ENCODE measurements at places on chromosomes 1 and 21. TPM values are rescaled to one million over a fixed set of nuclear protein-coding genes. Genes with fewer than 3 reads are reported as not detected.

The UBL4B gene
- not detected for total RNA-seq

The LAD1 gene
- total RNA-seq = 8.4 TPM

The FLG2 gene
- not detected for total RNA-seq

The SPTA1 gene
- 1.8 TPM for total RNA-seq

The POU3F1 gene
- total RNA-seq = 0.30 TPM

The KCNK1 gene
- total RNA-seq = 1.8 TPM

The MAEL gene
- total RNA-seq = 0.11 TPM

GRCh38 chr1:241639623-241640148, 483 bp downstream of the CHML start:
- H3K4me3 ChIP-seq = peak overlapping the region; percentile 91
- peak; percentile 27 for DNase-seq
- peaks cover 10% of the 10 kb centered on the region for H3K4me1 ChIP-seq
- H3K36me3 ChIP-seq = no peaks in the 10 kb centered on the region

DNA sequence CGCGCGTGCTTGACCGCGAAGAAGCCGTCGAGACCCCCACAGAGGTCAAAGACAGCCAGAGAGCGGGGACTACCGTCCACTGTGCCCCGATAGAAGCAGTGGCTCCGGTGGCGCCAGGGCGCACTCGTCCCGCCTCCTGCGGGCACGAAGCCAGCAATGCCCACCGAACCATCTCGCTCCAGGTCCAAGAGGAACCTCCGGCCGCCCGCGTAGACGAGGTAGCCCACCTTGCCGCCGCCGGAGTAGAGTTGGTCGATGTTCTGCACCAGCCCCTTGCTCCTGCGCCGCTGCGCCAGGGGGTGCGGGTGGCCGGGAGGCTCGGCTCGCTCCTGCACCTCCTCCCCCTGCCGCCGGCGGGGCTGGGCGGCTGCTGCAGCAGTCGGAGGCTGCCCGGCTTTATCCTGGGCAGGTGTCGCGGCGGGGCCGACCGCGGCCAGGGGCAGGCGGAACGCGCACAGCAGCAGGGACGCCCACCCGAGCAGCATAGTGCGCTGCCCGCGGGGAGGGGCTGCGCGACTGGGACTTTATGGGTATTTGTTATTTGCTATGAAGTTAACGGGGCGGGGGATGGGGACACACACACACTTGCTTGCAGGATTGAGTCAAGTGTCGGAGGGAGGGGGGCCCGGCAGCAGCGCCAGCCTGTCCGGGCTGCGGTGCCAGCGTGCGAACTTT, 844 bp downstream of the ADAMTS5 start:
- H3K36me3 ChIP-seq = no peaks in the 10 kb centered on the region
- H3K27ac ChIP-seq = no peak overlapping the region
- peaks cover 77% of the 10 kb centered on the region for H3K27me3 ChIP-seq
- DNase-seq = no peak
- H3K4me1 ChIP-seq = no peaks in the 10 kb centered on the region

- DNase-seq = no peak
- H3K4me1 ChIP-seq = no peaks in the 10 kb centered on the region
- no peak overlapping the region for H3K4me3 ChIP-seq
- H3K27me3 ChIP-seq = no peaks in the 10 kb centered on the region
Measured at GRCh38 chr1:158916085-158916484, 15.3 kb upstream of the PYHIN1 start.

DNA sequence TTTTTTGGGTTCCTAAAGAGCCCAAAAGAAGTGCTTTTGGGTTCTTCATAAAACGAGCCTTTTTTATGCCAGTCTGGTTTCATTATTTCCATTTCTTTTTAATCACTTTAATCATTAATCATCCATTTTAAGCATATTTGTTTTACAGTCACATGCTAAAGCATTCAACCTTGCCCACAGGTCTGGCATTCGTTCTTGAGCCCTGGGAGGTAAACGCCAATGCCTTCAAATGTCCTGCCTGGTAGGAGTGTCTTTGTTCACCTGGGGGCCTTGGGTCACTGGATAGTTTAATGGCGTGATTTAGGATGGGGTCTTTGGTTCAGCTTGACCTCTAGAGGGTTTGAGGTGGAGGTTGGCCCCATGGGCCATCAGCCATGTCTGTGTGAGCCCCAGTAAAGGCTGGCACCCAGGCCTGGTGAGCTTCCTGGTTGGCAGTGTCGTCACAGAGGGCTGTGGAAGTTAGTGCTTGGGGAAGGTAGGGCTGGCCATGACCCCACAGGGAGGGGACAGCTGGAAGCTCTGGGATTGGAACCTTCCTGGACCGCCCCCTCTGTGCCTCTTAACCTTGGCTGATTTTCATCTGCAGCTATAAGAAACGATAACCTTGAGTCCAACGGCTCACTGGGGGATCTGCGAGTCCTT, 20.2 kb downstream of the C1orf174 start:
- H3K27ac ChIP-seq = no peak overlapping the region
- DNase-seq = no peak
- H3K4me1 ChIP-seq = no peaks in the 10 kb centered on the region
- peaks cover 3% of the 10 kb centered on the region for H3K36me3 ChIP-seq

DNA sequence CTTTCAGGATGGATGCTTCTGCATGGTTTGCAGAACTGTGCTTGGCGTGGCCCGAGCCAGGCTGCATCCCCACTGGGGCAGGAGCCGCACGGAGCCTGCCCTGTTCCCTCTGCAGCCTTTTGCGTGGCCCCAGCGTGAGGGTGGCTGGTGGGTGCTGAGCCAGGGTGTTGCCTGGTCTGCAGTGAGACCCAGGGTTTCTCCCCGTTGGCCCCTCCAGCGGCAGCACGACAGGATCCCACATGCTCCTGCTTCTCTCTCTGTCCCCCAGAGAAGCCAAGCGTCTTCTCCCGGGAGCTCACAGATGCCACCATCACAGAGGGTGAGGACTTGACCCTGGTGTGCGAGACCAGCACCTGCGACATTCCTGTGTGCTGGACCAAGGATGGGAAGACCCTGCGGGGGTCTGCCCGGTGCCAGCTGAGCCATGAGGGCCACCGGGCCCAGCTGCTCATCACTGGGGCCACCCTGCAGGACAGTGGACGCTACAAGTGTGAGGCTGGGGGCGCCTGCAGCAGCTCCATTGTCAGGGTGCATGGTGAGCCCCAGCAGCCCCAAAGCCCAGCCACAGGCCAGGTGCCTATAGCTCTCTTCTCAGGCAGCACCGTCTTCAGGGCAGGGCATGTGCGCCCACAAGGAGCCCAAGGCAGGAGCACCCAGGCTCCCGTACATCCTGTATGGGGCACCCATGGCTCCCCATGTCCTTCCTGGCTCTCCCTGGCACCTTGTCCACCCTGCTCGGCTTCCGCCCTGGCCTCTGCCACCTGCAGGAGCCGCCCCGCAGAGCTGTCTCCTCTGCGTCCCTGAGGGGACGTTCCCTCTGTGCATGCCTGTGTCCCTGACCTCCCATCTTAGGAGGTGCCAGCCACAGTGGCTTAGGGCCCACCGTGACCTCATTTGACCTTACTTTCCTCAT, 78.9 kb downstream of the OBSCN start:
- H3K36me3 ChIP-seq = peaks cover 84% of the 10 kb centered on the region
- no peak overlapping the region for H3K27ac ChIP-seq
- no peaks in the 10 kb centered on the region for H3K4me1 ChIP-seq
- no peak overlapping the region for H3K4me3 ChIP-seq
- H3K27me3 ChIP-seq = no peaks in the 10 kb centered on the region

GRCh38 chr1:228283476-228284147, 75.8 kb downstream of the OBSCN start:
- H3K36me3 ChIP-seq = peaks cover 91% of the 10 kb centered on the region
- no peaks in the 10 kb centered on the region for H3K27me3 ChIP-seq
- H3K4me1 ChIP-seq = no peaks in the 10 kb centered on the region
- H3K4me3 ChIP-seq = no peak overlapping the region
- H3K27ac ChIP-seq = peak overlapping the region; percentile 30

- peaks cover 30% of the 10 kb centered on the region for H3K27me3 ChIP-seq
- H3K4me3 ChIP-seq = no peak overlapping the region
- DNase-seq = no peak
- H3K36me3 ChIP-seq = no peaks in the 10 kb centered on the region
Measured at GRCh38 chr1:35692317-35692716, 26.4 kb downstream of the C1orf216 start.

DNA sequence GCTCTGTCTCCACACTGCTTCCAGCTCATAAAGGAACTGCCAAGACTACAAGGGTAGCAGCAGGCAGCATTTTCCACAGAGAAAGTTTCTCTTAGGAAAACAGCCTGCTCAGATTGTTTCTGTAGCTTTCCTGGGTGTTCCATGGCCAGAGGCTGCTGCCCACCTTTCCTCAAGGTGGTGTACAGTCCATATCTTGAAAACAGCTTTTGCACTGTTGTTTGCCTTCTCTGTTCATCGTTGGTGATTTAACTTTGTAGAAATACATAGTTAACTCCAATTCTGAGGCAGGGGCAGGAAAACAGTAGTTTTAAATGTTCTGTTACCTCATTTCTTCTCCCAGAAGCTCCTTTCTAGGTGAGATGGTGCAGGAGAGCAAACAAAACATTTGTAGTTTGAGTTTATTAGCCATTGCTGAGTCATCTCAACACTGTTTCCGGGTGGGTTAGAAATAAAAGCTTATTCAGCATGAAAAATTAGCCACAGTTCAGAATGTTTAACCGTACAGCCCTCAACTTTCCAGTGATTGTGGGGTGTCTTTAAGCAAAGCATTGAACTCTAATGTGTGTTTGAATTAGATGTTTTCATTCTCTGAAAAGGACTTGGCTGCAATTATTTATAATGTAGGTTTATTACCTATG, 41.7 kb downstream of the DIP2A start:
- no peak overlapping the region for H3K4me3 ChIP-seq
- no peak for DNase-seq
- no peaks in the 10 kb centered on the region for H3K4me1 ChIP-seq
- peaks cover 33% of the 10 kb centered on the region for H3K36me3 ChIP-seq
- H3K27ac ChIP-seq = peak overlapping the region; percentile 14

- DNase-seq = no peak
- H3K27me3 ChIP-seq = no peaks in the 10 kb centered on the region
Measured at GRCh38 chr1:56394298-56394697, 185.1 kb downstream of the PLPP3 start.

DNA sequence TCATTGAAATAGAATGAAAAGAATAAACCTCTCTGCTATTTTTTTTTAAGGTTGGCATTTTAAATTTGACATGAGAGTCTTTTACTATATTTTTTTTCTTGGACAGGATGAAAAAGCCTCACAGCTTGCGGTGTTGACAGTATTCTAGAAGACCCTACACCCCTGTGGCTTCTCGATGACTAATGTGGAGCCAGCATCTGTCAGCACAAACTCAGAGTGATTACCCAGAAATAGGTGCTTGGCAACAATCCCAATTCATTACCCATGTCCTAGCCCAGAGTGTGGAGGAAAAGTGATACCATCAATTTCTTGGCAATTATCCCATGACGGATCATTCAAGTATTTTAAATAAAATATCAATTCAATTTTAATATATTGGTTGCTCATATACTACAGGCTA, 186.8 kb upstream of the MAP1LC3C start:
- DNase-seq = no peak
- H3K27ac ChIP-seq = no peak overlapping the region
- H3K4me1 ChIP-seq = peaks cover 28% of the 10 kb centered on the region
- H3K4me3 ChIP-seq = no peak overlapping the region

- H3K27me3 ChIP-seq = no peaks in the 10 kb centered on the region
- no peak overlapping the region for H3K4me3 ChIP-seq
- no peak for DNase-seq
- H3K4me1 ChIP-seq = peaks cover 4% of the 10 kb centered on the region
Measured at GRCh38 chr1:28193701-28194161, 17.2 kb upstream of the PTAFR start.

DNA sequence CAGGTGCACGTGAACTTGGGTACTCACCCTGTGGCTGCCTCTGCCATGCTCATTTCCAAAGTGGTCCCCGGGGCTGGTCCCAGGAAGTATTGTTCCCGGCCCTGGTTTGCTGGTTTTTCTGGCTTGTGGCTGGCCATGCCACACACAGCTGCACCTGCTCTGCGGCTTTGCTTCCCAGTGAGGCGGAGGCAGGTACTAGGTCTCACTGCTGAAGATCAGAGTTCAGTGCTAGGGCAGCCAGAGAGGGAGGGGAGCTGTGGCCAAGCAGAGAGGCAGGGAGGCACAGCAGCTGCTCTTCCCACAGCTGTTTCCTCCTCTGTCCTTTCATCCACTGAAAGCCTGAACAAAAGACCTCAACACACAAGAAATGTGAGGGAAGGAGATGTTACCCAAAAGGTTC, 30.5 kb downstream of the ENO1 start:
- DNase-seq = no peak
- H3K4me3 ChIP-seq = no peak overlapping the region
- H3K27ac ChIP-seq = no peak overlapping the region
- H3K4me1 ChIP-seq = peaks cover 7% of the 10 kb centered on the region
- no peaks in the 10 kb centered on the region for H3K27me3 ChIP-seq

GRCh38 chr1:55358581-55358980, 143.4 kb upstream of the USP24 start:
- H3K36me3 ChIP-seq = no peaks in the 10 kb centered on the region
- H3K27ac ChIP-seq = no peak overlapping the region
- no peak for DNase-seq
- no peaks in the 10 kb centered on the region for H3K27me3 ChIP-seq
- no peak overlapping the region for H3K4me3 ChIP-seq

- no peak for DNase-seq
- no peaks in the 10 kb centered on the region for H3K4me1 ChIP-seq
- no peaks in the 10 kb centered on the region for H3K36me3 ChIP-seq
- no peak overlapping the region for H3K4me3 ChIP-seq
- no peak overlapping the region for H3K27ac ChIP-seq
Measured at GRCh38 chr1:83997631-83998030, 1.3 kb downstream of the TTLL7 start.

- no peak for DNase-seq
- H3K4me3 ChIP-seq = no peak overlapping the region
- no peaks in the 10 kb centered on the region for H3K27me3 ChIP-seq
- H3K36me3 ChIP-seq = no peaks in the 10 kb centered on the region
Measured at GRCh38 chr1:60540141-60540540, 466.6 kb upstream of the C1orf87 start.

DNA sequence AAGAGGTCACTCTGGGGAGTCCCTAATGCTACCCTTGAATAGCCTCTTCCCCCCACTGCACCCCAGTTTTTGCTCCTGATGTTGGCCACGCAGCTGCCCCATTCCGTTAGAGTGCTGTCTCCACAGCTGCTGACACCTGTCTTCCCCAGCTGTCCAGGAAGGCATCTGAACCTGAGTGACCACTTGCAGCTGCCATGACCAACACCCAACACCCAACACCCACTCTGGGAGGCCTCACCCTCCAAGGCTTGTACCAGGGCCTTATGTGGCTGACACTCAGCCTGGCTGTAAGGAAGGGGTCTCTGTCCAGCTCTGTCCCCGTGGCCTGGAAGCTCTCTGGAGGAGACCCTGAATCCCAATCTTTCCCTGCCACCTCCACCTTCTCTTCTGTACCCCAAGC, 26.7 kb upstream of the LDLRAP1 start:
- no peaks in the 10 kb centered on the region for H3K4me1 ChIP-seq
- no peaks in the 10 kb centered on the region for H3K27me3 ChIP-seq
- H3K4me3 ChIP-seq = no peak overlapping the region
- no peaks in the 10 kb centered on the region for H3K36me3 ChIP-seq

DNA sequence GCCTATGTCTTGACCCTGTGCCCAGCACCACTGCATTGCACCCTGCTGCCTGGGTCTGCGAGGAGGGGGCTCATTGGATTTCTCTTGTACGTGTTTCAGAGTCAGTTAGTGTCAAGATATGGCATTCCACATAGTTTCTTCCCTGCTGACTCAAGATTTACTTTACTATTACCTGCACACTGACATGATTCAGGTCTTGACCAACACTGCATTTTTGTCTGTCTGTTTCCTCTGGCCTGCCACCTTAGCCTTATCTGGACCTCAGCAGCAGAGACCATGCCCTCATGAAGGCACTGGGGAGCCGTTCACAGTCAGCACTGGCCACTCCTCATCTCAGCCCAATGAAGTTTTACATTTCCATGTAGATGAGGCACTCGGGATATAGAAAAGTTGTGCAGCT, 155.4 kb downstream of the DHRS3 start:
- peaks cover 20% of the 10 kb centered on the region for H3K4me1 ChIP-seq
- DNase-seq = no peak
- H3K4me3 ChIP-seq = no peak overlapping the region
- no peak overlapping the region for H3K27ac ChIP-seq
